ENCODE measurements at places on chromosomes 16 and 17.

- DNase-seq = no peak
Measured at GRCh38 chr16:49093939-49094338, 187.7 kb downstream of the CBLN1 start.

GRCh38 chr16:11036040-11036439 lies 91.7 kb downstream of the CLEC16A start:
- DNase-seq = no peak

- DNase-seq = no peak
Measured at GRCh38 chr17:82424001-82424862, 5.8 kb upstream of the OGFOD3 start.

- DNase-seq = no peak
Measured at GRCh38 chr17:4293572-4293971, 29.8 kb upstream of the ANKFY1 start.

GRCh38 chr16:87652386-87652785 lies 50.1 kb downstream of the JPH3 start:
- DNase-seq = no peak

DNA sequence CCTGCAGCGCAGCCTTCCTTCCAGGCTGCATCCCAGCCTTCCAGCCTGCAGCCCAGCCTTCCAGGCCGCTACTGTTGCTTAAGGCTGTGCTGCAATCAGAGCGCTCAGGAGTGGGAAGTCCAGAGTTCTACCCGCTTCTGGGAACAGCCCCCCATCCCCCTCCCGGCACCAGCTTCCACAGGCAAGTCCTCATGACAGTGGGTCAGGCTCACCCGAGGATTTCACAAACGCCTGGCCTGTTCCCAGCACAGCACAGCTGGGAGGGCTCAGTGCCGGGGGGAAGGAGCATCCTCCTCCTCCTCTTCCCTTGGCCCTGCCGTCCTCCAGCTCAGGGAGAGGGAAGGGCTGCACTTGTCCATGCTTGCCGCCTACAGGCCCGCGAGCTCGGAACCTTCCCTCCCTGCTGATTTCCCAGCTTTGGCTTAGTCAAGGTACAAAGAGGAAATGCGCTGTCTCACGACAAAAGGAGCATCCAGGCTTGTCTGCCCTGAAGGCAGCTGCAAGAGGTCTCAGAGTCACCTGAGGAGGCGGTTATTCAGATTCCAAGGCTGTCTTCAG lies 8.3 kb downstream of the SOCS3 start:
- peak; percentile 93 for DNase-seq

DNA sequence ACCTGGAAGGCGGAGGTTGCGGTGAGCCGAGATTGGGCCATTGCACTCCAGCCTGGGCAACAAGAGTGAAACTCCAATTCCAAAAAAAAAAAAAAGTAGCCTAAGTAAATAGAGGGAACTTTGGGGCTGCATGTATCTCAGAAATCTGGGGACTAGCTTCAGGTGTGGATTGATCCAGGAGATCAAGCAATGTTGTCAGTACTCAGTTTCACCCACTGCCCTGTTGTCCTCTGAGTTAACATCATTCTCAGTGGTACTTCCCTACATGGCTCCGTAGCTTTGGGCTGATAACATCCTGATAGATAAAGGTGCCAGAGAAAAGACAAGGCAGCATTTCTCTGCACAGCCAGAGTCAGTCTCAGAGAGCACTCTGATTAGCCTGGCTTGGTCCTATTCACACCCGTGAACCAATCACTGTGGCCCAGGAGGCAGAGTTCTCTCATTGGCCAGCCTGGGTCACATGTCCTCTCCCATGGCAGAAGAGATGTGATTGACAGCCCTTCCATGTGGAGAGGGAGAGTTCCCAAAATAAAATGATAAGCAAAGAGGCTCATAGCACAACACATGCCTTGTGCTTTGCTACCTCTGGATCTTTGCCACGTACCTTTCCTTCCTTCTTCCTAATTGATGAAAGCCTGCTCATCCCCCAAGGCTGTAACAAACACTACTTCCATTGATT lies 99.6 kb downstream of the ABCC1 start:
- no peak for DNase-seq

- DNase-seq = no peak
Measured at GRCh38 chr17:6496116-6496481, 51.8 kb downstream of the PIMREG start.

DNA sequence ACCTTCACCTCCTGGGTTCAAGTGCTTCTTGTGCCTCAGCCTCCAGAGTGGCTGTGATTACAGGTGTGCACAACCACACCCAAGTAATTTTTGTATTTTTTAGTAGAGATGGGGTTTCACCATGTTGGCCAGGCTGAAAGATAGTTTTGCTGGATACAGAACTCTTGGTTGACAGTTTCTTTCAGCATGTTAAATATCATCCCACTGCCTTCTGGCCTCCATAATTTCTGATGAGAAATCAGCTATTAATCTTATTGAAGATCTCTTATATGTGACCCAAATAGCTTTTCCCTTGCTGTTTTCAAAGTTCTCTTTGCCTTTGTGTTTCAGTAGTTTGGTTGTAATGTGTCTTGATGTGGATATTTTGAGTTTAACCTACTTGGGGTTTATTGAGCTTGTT lies 50.3 kb upstream of the BRD7 start:
- no peak for DNase-seq

- no peak for DNase-seq
Measured at GRCh38 chr17:67474081-67474661, 97.1 kb downstream of the PITPNC1 start.

DNA sequence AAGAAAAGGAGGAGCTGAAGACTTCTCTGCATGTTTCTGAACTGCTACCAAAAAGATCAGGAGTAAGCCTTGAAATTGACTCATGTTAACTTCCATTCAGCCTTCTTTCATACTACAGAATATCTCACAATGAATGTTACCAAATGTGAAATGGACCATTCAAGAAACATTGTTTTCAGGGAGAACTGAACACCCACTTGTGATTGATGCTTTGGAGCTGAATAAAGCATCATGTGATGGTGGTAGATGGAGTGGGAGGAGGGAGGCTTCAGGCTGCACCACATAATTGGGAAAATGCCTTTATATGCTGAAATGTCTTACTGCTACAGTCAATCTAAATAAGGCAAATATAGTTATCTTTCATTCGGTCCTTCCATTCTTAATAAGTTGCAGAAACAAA lies 127.8 kb downstream of the CDH8 start:
- DNase-seq = no peak

DNA sequence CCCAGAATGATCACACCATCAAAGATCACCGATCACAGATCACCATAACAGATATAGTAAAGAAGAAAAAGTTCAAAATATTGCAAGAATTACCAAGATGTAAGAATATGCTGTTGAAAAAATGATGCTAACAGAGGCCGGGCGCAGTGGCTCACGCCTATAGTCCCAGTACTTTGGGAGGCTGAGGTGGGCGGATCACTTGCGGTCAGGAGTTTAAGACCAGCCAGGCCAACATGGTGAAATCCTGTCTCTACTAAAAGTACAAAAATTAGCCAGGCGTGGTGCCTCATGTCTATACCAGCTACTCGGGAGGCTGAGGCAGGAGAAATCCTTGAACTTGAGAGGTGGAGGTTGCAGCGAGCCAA lies 53.2 kb downstream of the CPPED1 start:
- DNase-seq = no peak

DNA sequence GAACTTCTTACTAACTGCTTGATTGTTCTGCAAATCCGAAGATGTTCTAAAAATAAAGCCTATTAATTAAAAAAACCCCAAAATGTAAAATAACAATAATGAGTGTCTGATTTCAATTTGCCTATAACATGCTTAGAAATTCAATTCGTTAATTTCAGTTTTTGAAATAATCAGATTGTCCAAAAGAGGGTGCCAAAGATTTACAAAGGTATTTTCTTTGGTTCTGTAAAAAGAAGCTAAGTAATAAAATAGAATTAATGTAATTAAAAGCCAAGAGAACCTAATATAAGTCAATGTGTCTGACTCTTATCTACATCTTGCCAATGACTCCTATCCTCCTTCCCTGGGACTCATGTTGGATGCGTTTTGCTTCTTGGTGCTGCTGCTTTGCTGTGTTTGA lies 75.0 kb upstream of the CPHXL start:
- DNase-seq = no peak

DNA sequence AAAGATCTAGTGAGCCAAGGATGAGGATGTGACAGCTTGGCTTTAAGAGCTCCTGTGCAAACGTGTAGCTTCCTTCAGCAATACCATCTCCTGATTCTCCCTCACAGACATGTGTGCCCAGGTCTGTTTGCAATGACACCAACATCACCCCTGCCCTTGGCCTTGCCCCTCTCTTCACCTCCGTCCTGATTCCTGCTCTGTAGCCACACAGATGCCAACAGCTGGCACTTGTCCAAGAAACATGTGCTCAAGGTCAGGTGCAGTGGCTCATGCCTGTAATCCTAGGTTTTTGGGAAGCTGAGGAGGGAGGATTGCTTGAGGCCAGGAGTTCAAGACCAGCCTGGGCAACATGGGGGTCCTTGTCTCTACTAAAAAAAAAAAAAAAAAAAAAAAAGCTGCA lies 103.8 kb upstream of the CRHR1 start:
- no peak for DNase-seq

GRCh38 chr17:36850790-36851189 lies 86.5 kb upstream of the LHX1 start:
- DNase-seq = no peak

GRCh38 chr16:70577256-70577698 lies 53.7 kb downstream of the SF3B3 start:
- no peak for DNase-seq

DNA sequence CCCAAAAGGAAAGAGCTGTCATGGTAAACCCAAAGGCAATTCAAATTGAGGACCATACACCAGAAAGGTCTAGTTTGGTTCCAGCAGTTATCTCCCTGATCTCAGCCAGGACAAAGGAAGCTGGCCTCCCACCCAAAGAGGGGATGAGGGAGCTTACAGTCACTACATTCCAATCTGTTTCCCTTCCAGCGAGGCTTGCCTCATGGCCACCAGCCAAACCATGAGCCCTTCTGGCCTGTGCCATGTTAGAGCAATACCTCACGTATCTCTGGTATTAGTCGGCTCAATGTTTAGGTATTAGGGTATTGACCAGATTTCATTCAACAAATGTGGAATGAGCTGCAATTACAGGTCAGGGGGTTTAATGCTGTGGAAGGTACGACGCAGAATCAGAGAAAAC lies 8.4 kb downstream of the NDUFAB1 start:
- no peak for DNase-seq

DNA sequence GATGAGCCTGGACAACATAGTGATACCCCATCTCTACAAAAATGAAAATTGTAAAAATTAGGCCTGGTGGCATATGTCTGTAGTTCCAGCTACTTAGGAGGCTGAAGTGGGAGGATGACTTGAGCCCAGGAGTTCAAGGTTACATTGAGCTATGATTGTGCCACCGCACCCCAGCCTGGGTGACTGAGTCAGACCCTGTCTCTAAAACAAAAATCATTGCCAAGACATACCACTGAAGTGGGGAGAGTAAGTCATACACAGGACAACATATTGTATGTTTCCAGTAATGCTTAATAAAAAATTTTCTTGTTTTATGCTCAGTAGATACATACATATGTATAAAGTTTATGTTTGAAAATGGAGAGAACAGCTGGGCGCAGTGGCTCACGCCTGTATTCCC lies 39.2 kb downstream of the NDE1 start:
- no peak for DNase-seq

GRCh38 chr16:85258166-85258565 lies 145.9 kb upstream of the CIBAR2 start:
- no peak for DNase-seq

DNA sequence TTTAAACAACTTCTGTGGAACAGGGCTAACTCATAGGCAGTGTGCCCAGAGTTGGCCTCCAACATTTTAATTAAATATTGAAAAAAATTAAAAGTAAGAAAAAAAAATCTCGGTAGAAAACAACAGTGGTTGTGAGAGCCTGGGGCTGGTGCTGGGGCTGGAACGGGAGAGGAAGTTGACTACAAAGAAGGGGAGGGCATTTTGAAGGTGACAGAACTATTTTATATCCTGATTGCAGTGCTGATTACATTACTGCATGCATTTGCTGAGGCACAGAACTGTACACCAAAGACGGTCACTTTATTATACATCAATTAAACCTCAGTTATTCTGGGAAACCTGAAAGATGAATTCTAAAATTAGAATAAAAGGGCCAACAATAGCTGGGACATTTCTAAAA lies 142.5 kb downstream of the PARN start:
- no peak for DNase-seq

DNA sequence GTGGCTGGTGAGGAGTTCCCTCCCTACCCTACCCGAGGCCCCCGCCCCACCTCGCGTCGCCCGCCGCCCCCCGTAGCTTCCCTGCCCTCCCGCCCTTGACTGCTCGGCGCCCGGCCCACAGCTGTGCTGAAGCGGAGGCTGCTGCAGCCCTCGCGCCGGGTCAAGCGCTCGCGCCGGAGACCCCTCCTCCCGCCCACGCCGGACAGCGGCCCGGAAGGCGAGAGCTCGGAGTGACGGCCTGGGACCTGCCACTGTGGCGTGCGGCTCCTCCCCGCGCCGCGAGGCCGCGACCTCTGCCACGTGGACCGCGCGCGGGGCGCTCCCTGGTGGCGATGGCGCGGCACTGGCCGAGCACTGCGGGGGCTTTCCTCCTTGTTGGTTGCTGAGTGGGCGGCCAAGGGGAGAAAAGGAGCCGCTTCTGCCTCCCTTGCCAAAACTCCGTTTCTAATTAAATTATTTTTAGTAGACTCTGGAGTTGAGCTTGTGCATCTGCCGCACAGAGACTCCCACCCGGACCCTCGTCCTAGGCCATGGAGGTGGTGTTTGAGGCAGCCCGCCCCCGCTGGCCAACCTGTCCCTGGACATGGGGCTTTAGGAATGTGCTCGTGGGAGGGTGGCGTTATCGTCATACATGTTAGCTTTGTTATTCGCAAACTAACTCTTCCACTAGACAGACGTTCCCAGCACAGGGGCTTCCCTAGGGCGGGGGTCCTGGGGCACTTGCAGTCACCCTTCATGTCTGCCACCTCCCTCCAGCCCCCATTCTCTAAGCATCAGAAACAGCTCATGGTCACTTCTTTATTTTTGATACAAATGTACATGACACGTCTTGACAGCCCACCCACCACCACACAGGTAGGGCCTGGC lies 4.4 kb downstream of the TP53I13 start:
- peak; percentile 81 for DNase-seq

- no peak for DNase-seq
Measured at GRCh38 chr16:89782489-89782888, 34.0 kb downstream of the FANCA start.

GRCh38 chr17:50667259-50668024 lies 32.8 kb downstream of the ABCC3 start:
- no peak for DNase-seq

- no peak for DNase-seq
Measured at GRCh38 chr17:48113201-48113676, 5.7 kb downstream of the SNX11 start.

GRCh38 chr16:8929086-8929748 lies 34.5 kb downstream of the USP7 start:
- DNase-seq = no peak

GRCh38 chr17:67829331-67829730 lies 4.0 kb downstream of the BPTF start:
- DNase-seq = no peak

- DNase-seq = no peak
Measured at GRCh38 chr17:29078183-29079045, 35.5 kb downstream of the PIPOX start.

DNA sequence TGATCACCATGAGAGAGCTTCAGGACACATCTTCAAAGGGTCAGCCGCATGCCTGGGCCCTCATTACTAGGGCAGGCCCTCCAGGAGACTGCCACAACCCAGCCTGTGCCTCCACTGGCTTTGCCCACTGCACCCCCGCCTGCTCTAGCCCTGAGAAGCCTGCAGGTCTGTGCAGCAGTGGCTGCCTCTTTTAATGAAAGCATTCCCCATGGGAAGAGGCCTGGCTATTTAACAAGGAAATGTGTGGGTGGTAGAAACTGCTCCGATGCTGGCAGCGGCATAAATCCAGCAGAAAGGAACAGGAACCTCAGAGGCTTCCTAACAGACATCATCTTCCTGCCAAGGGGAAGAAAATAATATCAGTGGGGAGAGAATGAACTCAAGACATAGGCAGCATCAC lies 375 bp upstream of the KRT32 start:
- DNase-seq = no peak
